NCI-H526 (cell line): ENCODE measurements at places on chromosomes 11 and 22.

GRCh38 chr11:32549611-32550187, 33.9 kb upstream of the EIF3M start:
- no peak for DNase-seq

- DNase-seq: no peak
Measured at GRCh38 chr11:77542296-77542695, 47.5 kb upstream of the AQP11 start.

DNA sequence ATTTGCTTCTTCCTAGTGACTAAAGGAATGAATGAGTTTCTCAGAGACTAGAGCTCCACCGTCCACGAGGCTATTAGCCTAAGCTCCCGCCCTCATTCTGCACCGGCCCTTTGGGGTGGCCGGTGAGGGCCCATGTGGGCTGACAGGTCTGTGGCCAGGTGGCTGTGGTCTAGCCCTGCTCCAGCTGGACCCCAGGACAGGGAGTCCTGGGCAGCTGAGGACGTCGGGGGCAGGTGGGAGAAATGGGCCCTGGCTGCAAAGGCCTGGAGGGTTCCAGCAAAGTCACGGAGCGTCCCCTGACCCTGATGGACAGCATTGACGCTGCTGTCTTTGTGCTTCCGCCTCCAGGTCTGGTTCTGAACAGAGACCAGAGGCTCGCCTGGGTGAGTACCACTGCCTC, 12.2 kb downstream of the SERHL2 start:
- no peak for DNase-seq

GRCh38 chr11:86160541-86161149, 83.9 kb upstream of the EED start:
- no peak for DNase-seq

DNA sequence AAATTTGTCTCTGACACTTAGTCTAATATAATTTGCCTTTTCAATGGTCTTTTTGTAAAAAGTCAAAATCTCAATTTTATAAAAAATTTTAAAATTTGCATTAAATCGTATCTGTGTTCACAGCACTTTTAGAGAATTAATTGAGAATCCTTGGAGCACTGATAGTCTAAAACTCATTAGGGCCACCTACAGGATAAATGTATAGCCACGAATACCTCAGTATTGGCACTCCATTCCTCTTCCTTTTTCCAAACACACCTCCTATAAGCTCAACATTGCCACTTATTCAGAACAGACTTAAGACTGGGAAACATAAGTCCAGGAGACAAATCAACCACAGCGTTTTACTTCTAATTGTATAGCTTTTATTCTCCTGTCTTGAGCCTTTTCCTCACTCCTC, 776.0 kb upstream of the ARHGAP42 start:
- DNase-seq: no peak

- no peak for DNase-seq
Measured at GRCh38 chr22:44540756-44541670, 43.0 kb upstream of the RTL6 start.

- DNase-seq: no peak
Measured at GRCh38 chr11:86737737-86738136, 62.6 kb upstream of the PRSS23 start.

GRCh38 chr22:29014773-29015172, 46.9 kb downstream of the C22orf31 start:
- no peak for DNase-seq

DNA sequence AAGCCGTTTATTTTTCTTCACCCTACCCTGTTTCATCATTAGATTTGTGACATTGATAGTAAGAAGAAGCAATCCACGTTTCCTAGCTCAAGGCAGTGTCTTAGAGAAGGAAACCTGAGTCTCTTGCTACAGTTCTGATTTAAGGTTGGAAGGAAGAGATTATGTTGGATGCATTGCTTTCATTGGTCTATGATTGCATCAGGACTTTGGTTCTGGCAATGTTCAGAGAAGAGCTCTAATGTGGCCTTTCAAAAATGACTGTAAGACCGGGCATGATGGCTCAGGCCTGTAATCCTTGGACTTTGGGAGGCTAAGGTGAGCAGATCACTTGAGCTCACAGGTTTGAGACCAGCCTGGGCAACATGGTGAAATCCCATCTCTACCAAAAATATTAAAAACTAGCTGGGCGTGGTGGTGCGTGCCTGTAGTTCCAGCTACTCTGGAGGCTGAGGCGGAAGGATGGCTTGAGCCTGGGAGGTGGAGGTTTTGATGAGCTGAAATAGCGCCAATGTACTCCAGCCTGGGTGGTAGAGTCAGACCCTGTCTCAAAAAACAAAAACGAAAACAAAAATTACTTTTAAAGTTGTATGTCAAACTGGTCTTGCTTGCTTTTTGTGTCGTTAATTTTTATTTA, 4.1 kb downstream of the NUCB2 start:
- DNase-seq: no peak

- no peak for DNase-seq
Measured at GRCh38 chr22:30486661-30487115, 14.9 kb upstream of the SEC14L3 start.

DNA sequence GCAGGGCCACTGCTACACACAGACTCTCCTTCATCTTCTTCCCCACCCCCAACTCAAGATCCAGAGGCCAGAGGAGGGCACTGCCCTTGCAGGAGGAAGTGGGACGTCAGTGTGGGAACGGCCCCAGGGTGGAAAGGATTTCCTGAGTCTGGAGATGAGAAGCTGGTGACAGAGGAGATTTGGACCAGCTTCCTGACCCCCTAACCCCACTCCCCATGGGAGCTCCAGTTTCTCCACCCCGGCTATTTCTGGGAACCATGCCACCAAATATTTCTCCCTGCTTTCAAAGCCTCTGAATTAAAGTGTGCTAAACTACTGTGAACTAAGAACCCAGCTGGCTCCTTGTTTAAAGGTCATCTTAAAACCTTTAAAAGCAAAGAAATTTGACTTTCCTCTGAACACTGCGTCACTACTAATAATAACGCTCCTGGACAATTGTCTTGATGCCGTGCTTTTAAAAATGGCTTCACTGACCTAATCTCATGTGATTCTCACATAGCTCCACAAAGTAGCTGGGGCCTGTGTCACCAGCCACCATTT, 46.6 kb downstream of the CWC15 start:
- no peak for DNase-seq

- DNase-seq: no peak
Measured at GRCh38 chr11:64210301-64211020, 3.9 kb downstream of the FERMT3 start.

GRCh38 chr11:122264121-122264520, 148.1 kb upstream of the BLID start:
- DNase-seq: no peak

GRCh38 chr11:104841973-104842525, 56.2 kb downstream of the CASP12 start:
- no peak for DNase-seq

DNA sequence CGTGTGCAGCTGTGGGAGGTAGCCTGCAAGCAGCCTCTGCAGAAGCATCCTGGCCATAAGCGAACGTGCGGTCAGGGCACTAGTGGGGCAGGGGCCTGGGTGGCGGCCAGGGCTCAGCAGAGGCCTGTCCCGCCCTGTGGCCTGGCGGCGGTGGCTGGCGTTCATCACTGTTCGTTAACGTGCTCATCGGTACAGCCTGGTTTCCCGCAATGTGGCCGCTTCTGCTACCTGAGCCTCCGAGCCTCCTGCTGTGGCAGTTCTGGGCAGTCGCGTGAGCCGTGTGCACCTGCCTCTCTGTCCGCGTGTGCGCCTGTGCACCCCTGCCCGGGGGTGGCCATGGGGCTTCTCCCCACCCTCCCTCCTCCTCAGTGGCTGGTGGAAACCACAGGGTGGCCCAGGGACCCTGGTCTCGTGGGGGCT, 117.9 kb downstream of the KCNQ1OT1 start:
- DNase-seq: no peak

- no peak for DNase-seq
Measured at GRCh38 chr11:85759915-85760314, 51.0 kb downstream of the SYTL2 start.

DNA sequence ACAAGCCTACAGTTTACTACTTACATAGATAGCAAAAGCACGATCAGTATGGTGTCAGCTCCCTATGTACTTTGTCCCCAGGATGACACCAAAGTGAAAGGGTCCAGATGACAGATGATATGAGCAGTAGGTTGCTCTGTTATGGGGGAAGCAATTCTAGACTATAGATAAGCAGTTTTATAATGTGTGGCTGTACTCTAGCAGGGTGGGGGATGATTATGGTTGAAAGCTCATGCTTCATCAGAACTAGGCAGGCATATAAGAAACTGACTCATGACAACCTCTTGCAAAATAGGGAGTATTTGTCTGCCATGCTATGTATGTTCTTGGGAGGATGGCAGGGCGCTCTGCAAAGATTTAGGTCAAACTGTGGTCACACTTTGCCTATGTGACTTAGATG, 158.2 kb upstream of the ZBED5 start:
- DNase-seq: no peak

- DNase-seq: no peak
Measured at GRCh38 chr11:75023446-75024067, 34.8 kb downstream of the NEU3 start.

GRCh38 chr11:79021601-79022000, 419.2 kb downstream of the TENM4 start:
- DNase-seq: no peak

- DNase-seq: no peak
Measured at GRCh38 chr11:122601141-122602125, 54.1 kb upstream of the UBASH3B start.

DNA sequence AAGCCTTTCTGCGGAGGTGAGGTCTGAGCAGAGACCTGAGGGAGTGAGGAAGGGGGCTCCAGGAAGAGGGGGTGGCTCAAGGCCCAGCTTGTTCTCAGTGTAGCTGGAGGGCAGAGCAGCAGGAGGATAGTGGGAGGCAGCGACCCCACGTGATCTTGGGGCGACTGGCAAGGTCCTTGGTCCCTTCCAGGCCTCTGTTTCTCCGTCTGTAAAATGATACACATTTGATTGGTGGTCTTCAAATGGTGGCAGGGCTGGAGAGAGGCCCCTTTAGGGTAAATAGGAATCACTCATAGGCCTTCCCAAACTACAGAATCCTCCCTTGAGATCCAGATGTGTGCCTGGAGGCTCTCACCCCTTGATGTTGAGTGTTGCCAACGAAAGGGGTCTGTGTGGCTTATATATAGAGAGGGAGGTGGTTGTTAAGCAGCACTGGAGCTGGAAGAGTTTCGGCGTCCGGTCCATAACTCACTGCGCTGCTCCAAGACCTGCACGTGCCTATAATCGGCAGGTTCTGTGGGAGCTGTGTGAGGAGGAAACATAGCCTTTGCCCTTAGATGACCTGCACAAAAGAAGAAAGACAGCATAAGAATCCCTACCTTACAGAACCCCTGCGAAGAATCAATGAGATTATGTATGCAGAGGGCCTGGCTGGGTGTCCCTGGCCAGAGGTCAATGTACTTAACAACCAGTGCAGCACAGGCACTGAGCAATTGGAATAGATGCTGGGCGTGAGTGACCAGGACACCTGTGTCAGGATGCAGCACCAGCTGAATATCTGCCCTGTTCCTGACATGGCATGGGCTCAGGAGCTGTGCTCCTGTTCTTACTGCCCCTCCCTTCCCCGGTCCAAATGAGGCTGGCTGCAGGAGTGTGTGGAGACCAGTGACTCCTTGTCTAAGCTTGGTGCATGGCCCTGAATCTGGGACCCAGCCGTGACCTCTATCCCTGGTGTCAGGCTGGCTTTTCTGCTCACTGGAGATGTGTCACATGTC, 28.7 kb downstream of the OTOG start:
- DNase-seq: no peak

DNA sequence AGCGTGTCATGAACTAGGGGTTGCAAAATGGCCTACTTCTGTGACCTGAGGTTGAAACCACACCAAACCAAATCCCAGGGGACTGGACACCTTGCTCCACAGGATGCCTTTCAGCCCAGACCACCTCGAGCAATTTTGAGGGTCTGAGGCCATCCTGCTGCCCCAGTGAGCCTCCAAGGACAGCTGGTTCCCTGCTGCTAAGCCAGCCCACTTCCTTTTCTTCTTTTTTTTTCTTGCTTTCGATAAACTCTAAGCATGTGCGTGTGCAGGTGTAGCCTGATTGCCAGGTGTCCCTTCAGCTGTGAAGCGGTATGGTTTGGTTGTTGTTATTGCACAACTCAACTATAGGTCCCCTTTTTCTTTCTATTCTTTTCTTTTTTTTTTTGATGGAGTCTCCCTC, 2.7 kb downstream of the CRYBB1 start:
- DNase-seq: no peak

DNA sequence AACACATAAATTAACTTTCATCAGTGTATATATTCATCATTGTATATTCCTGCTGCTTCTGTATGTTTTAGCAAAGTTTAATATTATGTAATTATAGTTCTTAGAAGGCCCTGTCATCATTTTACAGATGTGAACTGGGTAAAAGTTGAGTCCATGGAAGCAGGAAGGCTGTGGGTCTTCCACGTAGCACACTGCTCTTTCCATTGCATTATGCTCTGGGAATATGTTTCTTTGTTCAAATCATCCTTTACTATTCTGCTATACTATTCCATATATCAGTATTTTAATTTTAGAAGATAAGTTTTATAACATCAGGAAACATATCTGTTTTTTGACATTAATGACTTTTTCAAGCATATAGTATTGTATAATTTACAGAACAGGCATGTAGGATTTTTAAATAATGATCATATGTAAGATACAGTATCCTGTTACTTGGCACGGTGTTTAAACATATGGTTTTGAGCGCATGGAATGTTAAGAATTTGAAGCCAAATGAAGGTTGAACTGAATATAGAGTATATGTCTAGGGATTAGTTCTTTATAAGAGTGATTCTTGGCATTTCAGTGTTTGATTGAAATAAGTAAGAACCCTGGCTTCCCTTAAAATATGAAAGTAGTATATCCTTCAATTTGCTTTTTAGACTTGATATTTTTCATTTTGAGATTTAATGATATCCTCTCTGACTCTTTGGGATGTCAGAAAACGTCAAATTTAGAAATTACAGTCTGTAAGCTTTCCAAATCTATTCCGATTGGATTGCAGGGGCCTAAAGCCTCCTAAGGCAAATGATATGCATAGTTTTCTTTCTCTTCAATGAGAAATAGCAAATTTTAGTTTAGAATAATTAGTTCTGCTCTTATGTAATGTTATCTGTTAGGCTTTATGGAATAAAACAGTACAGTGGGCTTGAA, 8.6 kb downstream of the CCDC81 start:
- no peak for DNase-seq

DNA sequence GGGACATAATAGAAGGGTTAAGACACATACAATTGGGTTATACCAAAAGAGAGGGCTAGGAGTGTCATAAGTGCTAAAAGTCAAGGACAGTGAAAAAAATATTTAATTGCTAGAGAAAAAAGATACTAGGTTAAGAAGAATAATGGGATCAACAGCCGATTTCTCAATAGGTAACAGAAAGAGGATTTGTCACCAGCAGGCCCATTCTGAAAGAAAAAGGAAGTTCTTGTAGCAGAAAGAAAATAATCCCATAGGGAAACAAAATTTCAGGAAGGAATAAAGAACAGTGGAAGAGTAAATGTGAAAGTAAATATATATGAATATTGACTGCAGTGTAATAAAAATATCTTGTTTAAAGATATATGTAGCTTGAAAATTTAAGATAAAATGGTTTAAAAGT, 43.3 kb upstream of the ADORA2A start:
- no peak for DNase-seq

- DNase-seq: peak; percentile 76
Measured at GRCh38 chr11:10314199-10315072, 9.6 kb downstream of the ADM start.

- no peak for DNase-seq
Measured at GRCh38 chr11:34856251-34856650, 59.9 kb downstream of the APIP start.

GRCh38 chr11:70153133-70153727, 49.9 kb upstream of the FADD start:
- no peak for DNase-seq
